Adrenal gland (tissue), 19 donors: ENCODE measurements at places on chromosomes 16 and 17. TPM values are rescaled to one million over a fixed set of nuclear protein-coding genes. Genes with fewer than 3 reads are reported as not detected.
A peak's percentile ranks its signal among the peaks of the same experiment; 100 is the strongest.

ZPBP2 gene
- total RNA-seq: not detected

TLCD3B gene
- total RNA-seq: not detected

DOC2A gene
- 14.8 TPM for total RNA-seq

CCL13 gene
- 17.6 TPM for total RNA-seq

SPATA22 gene
- not detected for total RNA-seq

MT2A gene
- total RNA-seq: 163 TPM

SDK2 gene
- 0.84 TPM for total RNA-seq

DNA sequence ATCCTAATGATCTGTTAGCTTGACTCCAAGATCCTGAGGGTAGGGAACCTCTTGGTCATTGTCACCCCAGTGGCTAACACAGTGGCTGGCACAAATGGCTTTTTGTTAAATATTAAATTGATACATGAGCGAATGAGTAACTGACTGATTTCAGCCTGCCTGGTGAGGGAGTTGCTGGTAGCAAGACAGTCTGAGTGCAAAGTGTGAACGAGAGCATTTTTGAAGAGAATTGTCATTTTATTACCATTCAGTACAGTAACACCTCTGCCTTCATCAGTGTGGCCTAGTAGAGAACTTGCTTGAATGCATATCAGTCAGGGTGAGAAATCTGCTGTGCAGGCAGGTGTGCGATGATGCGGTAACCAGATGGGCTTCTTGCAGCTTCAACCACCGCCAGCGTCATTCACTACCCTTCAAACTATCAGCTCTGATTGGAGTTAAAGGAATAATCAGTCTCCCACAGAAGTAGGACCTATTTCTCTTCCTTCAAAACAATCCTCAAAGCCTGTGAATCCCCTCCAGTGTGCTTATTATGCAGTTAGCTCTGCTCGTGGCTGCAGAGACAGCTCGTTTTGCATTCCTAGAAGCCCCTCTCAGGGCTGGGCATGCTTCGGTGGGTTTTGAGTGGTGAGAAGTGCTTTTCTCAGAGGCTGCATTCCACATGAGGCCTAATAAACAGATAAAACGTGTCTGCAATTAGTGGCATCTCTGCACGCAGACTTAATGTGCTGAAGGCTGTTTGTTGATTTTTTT lies 29.0 kb downstream of the HEXIM2 start:
- no peaks in the 10 kb centered on the region for H3K4me1 ChIP-seq
- H3K4me3 ChIP-seq: no peak overlapping the region
- H3K27me3 ChIP-seq: no peaks in the 10 kb centered on the region
- H3K27ac ChIP-seq: no peak overlapping the region
- DNase-seq: no peak

DNA sequence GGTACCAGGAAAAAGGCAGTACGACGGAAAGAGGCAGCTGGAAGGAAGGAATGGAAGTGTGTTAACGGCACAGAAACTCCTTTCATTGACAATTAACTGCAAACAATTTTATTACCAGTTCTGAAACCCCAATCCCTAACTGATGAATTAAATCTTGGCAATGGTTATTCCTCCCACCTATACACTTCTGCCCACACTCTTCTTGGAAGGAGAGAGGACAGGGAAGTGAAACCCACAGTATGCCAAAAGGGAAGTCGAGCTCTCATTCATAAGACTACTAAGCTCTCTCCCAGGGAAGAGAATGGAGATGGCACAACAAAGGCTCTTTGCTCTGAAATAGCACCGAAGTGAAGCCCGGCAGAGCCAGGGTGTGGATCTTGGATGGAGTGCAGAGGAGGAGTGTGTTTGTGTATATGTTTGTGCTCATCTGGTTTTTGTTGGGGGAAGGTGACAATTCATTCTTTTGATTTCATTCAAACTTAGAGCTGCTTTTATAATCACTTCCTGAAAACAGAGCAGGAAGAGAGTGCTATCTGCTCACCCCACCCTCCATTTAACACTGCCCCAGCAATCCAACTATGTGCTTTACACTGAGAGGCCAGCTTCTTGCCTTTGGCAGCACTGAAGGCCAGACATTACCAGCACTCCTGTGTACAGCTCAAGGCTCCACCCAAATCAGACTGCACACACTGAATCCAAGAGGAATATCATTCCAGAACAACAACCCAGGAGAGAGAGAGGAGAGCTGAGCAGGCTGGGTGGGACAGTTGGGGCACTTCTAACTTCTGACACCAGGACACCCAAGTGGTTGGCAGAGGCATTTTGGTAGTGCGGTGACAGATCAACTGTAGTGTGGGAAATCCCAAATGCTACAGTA lies 68.7 kb downstream of the HIC1 start:
- H3K36me3 ChIP-seq: no peaks in the 10 kb centered on the region
- peak overlapping the region; percentile 73 for H3K27ac ChIP-seq
- H3K4me1 ChIP-seq: peaks cover 25% of the 10 kb centered on the region
- DNase-seq: peak; percentile 56
- H3K27me3 ChIP-seq: no peaks in the 10 kb centered on the region
- no peak overlapping the region for H3K4me3 ChIP-seq

GRCh38 chr16:89934611-89935553 lies 11.7 kb downstream of the TUBB3 start:
- H3K4me3 ChIP-seq: no peak overlapping the region
- no peaks in the 10 kb centered on the region for H3K4me1 ChIP-seq
- DNase-seq: no peak

DNA sequence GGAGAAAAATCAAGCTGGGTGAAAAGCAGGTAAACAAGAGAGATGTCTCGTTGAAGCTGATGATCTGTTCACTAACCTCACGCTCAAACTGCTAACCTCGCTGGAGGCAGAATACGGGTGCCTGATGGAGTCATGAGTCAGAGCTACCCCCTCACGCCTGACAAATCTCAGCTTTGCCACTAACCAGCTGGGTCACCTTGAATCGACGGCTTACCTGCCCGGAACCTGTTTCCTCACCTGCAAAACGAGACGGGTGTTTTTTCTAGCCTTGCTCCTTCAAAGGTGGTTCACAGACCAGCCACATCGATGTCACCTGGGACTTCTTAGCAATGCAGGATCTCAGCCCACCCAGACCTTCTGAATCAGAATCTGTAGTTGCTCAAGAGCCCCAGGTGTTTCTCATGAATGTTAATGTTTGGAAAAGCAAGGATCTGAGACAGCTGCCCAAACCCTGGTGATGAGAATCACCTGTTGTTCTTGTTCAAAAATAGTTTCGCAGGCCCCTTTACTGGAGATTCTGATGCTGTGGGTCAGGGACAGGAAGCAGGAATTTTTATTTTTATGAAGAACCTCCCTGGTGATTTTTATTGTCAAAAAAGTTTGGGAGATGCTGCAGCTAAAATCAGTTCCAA lies 56.9 kb downstream of the MARCHF10 start:
- H3K4me1 ChIP-seq: no peaks in the 10 kb centered on the region
- no peaks in the 10 kb centered on the region for H3K36me3 ChIP-seq
- DNase-seq: no peak
- no peak overlapping the region for H3K27ac ChIP-seq
- H3K4me3 ChIP-seq: no peak overlapping the region

DNA sequence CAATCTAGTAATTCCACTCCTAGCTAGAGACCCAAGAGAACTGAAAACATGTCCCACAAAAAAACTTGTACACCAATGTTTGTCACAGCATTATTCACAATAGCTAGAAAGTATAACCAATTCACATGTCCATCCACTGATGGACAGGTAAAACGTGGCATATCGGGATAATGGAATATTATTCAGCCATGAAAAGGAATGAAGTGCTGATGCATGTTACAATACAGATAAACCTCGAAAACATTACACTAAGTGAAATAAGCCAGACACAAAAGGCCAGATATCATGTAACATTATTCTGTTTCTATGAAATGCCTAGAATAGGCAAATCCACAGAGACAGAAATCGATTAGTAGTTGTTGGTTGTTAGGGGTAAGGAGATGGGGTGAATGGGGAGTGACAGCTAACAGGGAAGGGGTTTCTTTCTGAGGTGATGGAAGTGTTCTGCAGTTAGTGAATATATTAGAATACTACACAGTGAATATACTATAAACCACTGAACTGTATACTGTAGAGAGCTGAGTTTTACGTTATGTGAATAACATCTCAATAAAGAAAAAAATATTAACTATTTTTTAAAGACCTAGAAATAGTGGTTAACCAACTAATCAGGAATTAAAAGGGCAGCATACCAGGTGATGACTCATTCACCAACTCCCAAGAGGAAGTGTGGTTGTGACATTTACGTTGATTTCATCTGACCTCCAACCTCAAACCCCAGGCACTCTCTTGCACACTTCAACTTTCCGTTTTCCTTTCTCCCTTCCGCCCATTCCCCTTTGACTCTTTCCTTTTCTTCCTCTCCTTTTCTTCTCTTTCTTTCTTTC lies 48.6 kb downstream of the GAS7 start:
- H3K27me3 ChIP-seq: no peaks in the 10 kb centered on the region
- no peak for DNase-seq
- no peak overlapping the region for H3K27ac ChIP-seq

DNA sequence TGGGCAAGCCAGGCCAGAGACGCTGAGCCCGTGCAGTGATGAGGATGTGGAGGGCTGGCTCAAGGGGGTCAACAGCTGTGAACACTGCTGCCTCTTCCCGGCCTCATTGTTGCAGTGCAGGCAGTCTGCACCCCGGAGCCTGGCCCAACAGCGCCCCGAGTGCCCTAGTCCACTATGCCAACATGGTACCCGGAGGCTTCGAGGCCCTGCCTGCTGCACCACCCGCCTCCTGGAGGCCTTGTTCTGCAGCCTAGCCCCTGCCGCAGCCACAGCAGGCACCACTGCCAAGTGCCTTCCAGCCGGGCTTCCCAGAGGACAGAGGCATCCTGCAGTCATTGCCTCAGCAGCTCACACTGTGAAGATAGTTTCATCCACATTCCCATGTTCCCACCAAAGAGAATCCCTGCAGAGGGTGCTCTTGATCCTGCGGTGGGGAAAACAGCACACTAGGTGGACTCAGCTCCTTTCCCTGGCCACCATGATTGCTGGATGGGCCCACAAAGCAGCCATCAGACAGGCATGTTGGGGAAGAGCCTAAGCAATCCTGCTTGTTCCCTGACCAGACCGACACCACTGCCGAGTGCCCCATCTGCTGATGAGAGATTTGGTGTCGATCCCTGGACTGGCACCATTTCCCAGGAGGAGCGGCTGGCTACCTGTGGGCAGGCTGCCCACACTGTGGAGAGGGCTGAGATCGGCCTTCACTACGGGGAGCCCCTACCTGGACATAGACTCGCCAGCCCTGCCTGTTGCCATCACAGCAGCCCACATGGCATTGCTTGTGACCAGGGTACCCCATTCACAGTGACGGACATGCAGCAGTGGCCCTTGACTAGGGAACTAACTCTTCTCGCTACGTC lies 44.9 kb downstream of the USP22 start:
- peak; percentile 25 for DNase-seq
- H3K4me1 ChIP-seq: peaks cover 27% of the 10 kb centered on the region
- H3K27me3 ChIP-seq: no peaks in the 10 kb centered on the region
- peaks cover 30% of the 10 kb centered on the region for H3K36me3 ChIP-seq

DNA sequence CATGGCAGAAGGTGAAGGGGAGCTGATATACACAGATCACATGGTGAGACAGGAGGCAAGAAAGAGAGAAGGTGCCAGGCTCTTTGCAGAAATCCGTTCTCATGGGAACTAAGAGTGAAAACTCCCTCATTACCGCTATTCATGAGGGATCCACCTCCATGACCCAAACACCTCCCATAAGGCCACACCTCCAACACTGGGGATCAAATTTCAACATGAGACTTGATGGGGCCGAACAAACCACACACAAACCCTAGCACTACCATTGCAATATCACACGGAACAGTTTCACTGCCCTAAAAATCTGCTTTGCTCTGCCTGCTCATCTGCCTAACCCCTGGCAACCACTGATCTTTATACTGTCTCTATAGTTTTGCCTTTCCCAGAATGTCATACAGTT lies 34.8 kb downstream of the C17orf67 start:
- H3K4me3 ChIP-seq: no peak overlapping the region
- no peak overlapping the region for H3K27ac ChIP-seq
- DNase-seq: no peak
- H3K36me3 ChIP-seq: no peaks in the 10 kb centered on the region

DNA sequence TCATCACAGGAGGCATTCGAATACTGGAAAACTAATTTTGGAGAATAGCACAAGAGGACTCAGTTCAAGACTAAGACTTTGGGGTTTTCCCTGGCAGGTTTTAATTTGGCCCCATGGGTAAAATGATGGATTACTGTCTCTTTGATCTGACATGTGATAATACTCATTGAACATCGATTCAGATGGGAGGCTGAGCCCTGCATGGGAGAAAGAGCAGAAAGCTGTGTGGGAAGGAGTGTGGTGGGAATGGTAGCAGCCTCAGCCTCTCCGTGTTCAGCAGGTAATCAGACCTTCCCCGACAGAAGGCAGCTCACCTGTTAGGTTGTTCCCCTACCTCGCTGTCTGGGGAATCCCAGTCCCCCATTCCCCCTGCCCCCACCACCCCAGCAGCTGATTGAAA lies 124.7 kb upstream of the TNRC6C start:
- no peaks in the 10 kb centered on the region for H3K27me3 ChIP-seq
- H3K27ac ChIP-seq: no peak overlapping the region
- DNase-seq: no peak

- H3K27me3 ChIP-seq: no peaks in the 10 kb centered on the region
- no peak for DNase-seq
- H3K4me1 ChIP-seq: no peaks in the 10 kb centered on the region
- no peaks in the 10 kb centered on the region for H3K36me3 ChIP-seq
Observed at GRCh38 chr16:17325476-17326143, 145.2 kb downstream of the XYLT1 start.

- no peak overlapping the region for H3K27ac ChIP-seq
- peak; percentile 95 for DNase-seq
- no peaks in the 10 kb centered on the region for H3K27me3 ChIP-seq
- no peaks in the 10 kb centered on the region for H3K36me3 ChIP-seq
Observed at GRCh38 chr17:63848834-63849689, 6.6 kb upstream of the SMARCD2 start.

- H3K27me3 ChIP-seq: no peaks in the 10 kb centered on the region
- H3K4me1 ChIP-seq: no peaks in the 10 kb centered on the region
- no peak overlapping the region for H3K27ac ChIP-seq
Observed at GRCh38 chr16:79483336-79483735, 117.2 kb downstream of the MAF start.

DNA sequence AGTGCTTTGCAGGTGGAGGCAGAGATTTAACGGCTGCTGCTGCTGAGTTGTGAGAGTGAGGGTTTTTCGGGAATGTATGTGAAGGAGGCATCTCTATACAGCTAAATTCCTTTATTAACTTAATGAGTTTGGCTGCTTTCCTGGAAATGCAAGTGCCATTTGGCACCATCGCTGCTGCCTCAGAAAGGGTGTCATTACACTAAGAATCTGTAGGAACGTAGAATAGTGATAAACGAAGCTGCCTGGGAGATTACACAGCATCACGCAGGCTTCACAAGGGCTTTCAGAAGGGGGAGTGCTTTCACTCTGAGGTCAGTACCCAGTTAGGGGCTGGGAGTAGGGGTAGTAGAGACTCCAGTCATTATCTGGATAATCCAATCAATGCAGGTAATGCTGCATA lies 14.1 kb upstream of the NLRP1 start:
- H3K4me3 ChIP-seq: no peak overlapping the region
- H3K36me3 ChIP-seq: no peaks in the 10 kb centered on the region
- no peaks in the 10 kb centered on the region for H3K4me1 ChIP-seq
- peaks cover 14% of the 10 kb centered on the region for H3K27me3 ChIP-seq
- no peak for DNase-seq
- no peak overlapping the region for H3K27ac ChIP-seq
